Mesothelial cell of epicardium (in vitro differentiated cells): ENCODE measurements at places on chromosomes 2 and 18. TPM values are rescaled to one million over a fixed set of nuclear protein-coding genes. Genes with fewer than 3 reads are reported as not detected.

Gene ACP1
- total RNA-seq, result 113 to 118 TPM (median 116 TPM) in 3 replicates

- H3K4me3 ChIP-seq, result no peak overlapping the region
- no peak overlapping the region for H3K27ac ChIP-seq
- no peaks in the 10 kb centered on the region for H3K4me1 ChIP-seq
- peaks cover 19% of the 10 kb centered on the region for H3K27me3 ChIP-seq
- H3K36me3 ChIP-seq, result no peaks in the 10 kb centered on the region
Observed at GRCh38 chr18:79766308-79766707, 31.4 kb upstream of the KCNG2 start.

- no peak overlapping the region for H3K4me3 ChIP-seq
- no peak for DNase-seq
- no peaks in the 10 kb centered on the region for H3K27me3 ChIP-seq
- H3K4me1 ChIP-seq, result peaks cover 75% of the 10 kb centered on the region
- H3K27ac ChIP-seq, result peak overlapping the region; percentile 88
Observed at GRCh38 chr2:217935901-217936684, 66.7 kb downstream of the TNS1 start.

GRCh38 chr18:44227501-44227900 is 453.2 kb upstream of the SETBP1 start:
- peaks cover 3% of the 10 kb centered on the region for H3K4me1 ChIP-seq
- no peaks in the 10 kb centered on the region for H3K27me3 ChIP-seq
- H3K4me3 ChIP-seq, result no peak overlapping the region
- no peak overlapping the region for H3K27ac ChIP-seq
- no peak for DNase-seq
- H3K36me3 ChIP-seq, result no peaks in the 10 kb centered on the region

- no peaks in the 10 kb centered on the region for H3K36me3 ChIP-seq
- H3K27ac ChIP-seq, result no peak overlapping the region
- H3K4me3 ChIP-seq, result no peak overlapping the region
- peaks cover 15% of the 10 kb centered on the region for H3K27me3 ChIP-seq
- no peak for DNase-seq
Observed at GRCh38 chr2:237696461-237696860, 69.1 kb downstream of the LRRFIP1 start.

- peaks cover 15% of the 10 kb centered on the region for H3K4me1 ChIP-seq
- no peak for DNase-seq
- no peak overlapping the region for H3K27ac ChIP-seq
- no peaks in the 10 kb centered on the region for H3K27me3 ChIP-seq
Observed at GRCh38 chr2:231347638-231348037, 47.9 kb upstream of the B3GNT7 start.

GRCh38 chr18:8800876-8801262 is 95.5 kb downstream of the MTCL1 start:
- peaks cover 42% of the 10 kb centered on the region for H3K4me1 ChIP-seq
- no peaks in the 10 kb centered on the region for H3K27me3 ChIP-seq
- no peaks in the 10 kb centered on the region for H3K36me3 ChIP-seq
